Hippocampal formation (tissue), 2 donors: ENCODE measurements at places on chromosomes 2 and 18.
A peak's percentile ranks its signal among the peaks of the same experiment; 100 is the strongest.

DNA sequence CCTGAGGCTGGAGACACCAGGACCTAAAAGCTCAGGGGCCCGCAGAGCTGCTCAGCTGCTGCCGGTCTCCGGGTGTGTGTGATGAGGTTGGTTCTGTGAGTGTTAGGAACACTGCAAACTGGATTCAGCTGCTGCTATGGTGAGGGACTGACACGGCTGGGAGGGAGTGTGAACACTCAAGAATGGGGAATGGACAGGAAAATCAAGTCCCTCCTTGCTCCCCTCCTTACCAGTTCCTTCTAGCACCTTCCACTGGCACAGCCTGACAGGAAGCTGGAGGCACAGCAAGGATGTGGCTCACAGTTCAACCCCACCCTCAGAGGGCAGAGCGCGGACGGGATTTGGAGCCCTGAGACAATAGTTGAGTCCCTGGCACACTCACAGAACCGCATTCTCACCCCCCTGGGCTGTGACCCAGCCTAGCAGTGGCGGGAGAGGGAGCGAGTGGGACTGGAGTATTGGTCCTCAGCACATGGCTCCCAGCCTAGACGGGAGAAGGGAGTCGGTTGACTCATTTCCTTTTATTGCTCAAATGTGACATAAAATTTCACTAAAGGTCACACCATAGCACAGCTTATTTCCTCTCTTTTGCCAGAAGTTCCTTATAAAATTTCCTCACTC, 42.5 kb downstream of the LRRC30 start:
- DNase-seq: no peak

DNA sequence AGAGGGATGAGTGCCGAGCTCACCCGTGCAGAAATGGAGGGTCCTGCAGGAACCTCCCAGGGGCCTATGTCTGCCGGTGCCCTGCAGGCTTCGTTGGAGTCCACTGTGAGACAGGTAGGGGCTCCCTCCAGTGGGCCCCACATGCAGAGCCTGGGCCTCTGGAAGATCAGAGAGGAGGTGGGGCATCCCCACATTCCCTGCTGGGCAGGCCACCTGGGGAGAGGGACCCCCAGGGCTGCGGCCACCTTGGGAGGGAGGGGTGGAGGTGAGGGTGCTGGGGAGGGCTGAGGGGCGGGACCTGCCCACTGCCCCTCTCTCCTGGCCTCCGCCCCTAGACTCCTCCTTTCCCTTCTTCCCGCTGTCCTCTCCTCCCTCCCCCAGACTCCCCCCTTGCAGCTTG, 38.5 kb downstream of the MTERF4 start:
- DNase-seq: no peak

GRCh38 chr2:205975082-205975949, 110.7 kb downstream of the INO80D start:
- no peak for DNase-seq

DNA sequence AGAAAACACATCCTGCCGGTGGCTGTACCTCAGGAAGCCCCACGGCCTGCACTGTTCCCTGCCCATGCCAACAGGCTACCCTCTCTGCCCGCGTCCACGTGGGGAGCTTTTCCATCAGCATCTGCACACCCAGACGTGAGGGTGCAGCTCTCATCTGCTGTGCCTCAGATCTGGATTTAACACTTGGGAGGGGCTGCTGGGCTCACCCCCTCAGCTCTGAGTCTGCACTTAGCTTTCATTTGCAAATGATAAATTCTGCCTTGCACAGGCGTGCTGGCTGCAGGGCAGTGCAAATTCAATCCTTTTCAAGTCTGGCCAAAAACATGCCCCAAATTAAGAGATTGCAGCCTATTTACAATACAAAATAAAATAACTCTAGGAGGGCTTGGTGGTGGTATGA, 245.7 kb downstream of the TWIST2 start:
- DNase-seq: no peak

DNA sequence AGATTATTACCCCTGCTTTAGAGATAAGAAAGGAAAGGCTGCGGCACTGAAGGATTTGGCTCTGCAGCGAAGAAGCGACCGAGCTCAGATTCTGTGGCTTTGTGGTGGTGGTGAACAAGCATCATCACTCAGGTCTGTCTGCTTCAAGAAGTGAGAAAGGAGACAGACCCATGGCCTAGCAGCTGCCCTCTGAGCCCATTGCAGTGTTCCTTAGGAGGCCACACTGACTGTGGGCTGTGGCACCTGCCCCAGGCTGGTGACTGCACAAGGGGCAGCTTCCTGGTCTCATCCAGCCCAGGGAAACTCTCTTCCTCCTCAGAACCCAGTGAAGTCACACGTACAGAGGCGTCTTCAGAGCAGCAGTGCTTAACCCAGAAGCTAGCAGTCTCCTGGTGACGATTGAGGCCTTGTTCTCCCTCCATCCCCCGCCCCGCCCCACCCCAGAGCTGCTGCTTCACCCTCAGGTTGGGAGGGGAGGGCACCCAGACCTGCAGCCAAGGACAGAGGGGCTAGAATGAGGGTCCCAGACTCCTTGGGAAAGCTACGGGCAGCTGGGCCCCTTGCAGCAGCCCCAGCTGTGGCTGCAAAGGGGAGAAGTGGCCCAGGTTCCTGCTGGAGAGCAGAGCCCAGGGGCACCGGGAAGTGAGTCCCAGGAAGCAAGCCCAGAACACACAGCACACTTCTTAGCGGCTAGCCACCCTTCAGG, 22.2 kb downstream of the BIN1 start:
- no peak for DNase-seq

- DNase-seq: no peak
These were observed 25.8 kb downstream of the PLB1 start for GRCh38 chr2:28521663-28522062.

DNA sequence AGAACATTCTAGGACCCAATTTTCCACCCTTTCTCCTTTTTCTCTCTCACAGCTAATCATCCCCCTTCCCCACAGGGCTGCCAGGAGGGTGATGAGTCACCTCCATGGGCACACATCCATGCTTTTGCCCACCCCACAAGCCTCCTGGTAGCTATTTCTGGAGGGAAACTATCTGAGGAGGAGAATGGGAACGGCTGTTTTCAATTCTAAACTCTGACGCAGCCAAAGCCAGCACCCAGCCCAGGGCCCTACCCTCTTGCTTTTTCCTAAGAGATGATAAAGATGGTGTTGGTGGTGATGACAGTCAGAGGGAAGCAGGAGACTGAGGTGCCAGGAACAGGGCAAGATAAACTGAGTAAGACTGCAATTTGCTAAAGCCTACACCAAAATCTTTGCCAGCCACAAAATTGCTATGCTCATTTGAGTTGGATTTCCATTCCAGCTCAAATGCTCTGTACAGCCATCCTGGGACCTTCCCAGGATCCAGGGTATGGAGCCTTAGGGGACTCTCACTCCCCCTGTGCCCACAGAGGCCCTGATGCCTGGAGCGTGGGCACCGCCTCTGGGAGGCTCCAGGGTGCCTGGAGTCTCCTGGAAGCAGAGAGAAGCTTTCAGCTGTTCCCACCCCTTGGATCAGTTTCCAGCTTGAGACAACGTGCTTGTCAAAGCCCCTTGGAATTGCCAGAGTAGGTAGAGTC, 62.0 kb upstream of the FZD7 start:
- peak; percentile 10 for DNase-seq

DNA sequence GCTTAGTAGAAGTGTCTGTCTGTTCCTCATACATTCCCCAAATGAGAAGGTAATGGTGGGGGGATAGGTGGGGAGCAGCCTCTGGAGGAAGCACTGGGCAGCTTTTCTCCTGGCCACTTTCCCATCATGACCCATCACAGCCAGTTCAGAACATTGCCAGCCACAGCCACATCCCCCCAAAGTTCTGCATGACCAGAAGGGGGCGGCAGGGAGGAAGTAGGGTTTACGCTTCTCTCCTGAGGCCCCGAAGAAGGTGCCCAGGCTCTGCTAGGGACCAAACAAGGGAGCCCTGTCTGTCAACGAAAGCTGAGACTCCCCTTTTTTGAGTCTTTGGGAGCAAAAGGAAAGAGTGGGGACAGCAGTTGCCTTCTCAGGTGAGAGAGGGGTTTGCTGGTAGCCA, 7.7 kb downstream of the IGFBP5 start:
- no peak for DNase-seq

DNA sequence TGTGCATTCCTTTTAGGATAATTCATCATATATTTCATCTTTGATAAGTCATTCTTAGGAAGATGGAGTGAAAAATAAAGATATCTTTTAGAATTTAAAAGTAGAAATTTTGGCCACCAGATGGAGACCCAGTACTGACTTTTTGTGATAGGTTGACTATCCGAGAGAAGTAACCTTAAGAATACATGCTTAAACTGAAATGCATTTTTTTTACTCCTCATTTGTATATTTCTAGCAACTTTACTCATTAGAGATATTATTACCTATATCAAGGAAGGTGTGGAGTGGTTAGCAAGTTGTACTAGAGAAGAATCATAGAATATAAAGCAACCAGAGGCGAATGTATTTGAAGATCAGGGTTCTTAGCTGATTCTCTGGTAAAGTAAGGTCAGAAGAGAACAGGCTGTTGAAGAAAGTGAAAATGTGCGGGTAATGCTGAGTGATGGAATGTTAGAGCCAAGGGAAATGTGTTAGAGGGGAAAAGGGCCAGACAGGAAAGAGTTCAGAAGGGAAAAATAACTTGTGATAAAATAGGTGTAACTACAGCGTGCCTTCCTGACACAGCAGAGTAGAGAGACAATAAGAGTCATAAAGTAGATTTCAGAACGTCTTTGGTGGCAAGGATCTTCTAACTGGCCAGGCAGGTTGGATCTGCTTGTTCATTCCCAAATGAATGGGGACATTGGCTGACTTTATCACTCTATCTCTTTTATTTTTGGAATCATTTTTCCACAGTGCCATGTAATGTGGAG, 52.3 kb downstream of the TDRD15 start:
- peak; percentile 76 for DNase-seq

DNA sequence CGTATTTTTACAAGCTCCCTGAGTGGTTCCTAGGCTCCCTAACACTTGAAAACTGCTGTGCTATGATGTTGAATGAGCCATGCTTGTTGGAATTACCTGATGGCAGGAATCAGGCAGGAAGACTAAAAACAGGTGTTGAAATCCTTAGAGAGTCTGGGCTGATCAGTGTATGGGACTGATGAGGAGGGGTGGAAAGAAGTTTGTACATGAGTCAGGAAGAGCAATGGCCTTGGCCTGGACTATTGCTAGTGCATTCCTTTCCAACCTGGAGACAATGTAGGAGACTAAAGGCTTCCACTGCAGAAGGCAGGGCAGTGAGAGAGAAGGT, 25.0 kb upstream of the TMBIM1 start:
- DNase-seq: no peak

DNA sequence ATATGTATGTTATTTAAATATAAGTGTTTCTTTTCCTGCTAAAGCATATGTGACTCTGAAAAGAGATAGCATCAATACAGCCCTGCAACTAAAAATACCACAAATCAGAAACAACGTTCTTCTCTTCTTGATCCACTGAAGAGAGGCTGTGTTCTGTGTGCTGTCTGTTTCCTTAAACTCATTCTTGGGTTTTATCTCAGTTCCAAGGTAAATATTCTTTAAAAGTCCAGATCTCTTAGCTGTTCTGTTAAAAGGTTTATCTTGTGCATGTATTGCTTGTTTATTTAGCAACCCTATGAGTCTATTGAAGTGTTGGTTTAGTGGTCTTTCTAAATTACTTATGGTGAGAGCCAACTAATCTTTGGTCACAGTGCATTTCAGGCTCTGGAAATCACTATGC, 173.3 kb upstream of the NT5C1B start:
- DNase-seq: no peak

- no peak for DNase-seq
These were observed 8.9 kb downstream of the DIS3L2 start for GRCh38 chr2:231970461-231970860.

GRCh38 chr2:145157036-145157675, 637.2 kb upstream of the ZEB2 start:
- no peak for DNase-seq
